ENCODE measurements at places on chromosomes 3 and 15.

DNA sequence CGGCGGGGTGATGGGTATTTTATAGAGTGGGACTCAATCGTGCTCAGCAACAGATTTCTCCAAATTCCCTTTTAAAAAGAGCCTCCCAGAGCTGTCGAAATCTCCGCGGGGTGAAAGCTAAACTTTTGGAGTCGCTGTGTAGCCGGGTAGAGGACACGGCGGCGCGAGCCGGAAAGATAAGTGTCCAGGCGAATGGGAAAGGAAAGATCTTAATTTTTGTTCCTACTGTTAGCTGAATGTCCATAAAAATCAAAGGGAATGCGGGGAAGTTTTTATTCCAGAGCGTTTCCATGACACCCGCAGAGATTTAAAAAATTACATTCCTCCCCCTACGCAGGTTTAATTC lies 9.1 kb downstream of the EOMES start:
- DNase-seq = no peak

- DNase-seq = no peak
These were observed 47.2 kb upstream of the SLC41A3 start for GRCh38 chr3:126130981-126131745.

DNA sequence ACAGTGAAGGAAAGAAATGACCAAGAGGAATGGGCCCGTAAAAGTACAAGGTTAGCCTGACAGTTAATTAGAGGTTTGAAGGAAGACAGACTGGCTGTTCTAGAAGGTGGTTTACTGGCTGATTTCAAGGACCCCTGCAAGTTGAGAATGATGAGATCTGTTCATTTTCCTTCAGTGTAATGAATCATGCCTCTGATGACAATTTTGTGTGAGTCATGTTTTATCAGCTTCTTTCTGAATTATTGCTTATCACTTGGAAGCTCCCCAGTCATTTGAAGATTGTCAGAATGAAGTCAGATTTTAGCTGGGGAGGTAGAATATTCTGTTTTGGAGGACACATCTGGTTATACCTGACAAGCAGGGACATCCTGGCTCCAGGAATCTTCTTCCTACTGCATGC lies 50.6 kb downstream of the DRD3 start:
- no peak for DNase-seq

GRCh38 chr15:101391431-101391830 lies 96.4 kb upstream of the SNRPA1 start:
- no peak for DNase-seq

- peak; percentile 45 for DNase-seq
These were observed 618.6 kb downstream of the NLGN1 start for GRCh38 chr3:174016186-174016585.

DNA sequence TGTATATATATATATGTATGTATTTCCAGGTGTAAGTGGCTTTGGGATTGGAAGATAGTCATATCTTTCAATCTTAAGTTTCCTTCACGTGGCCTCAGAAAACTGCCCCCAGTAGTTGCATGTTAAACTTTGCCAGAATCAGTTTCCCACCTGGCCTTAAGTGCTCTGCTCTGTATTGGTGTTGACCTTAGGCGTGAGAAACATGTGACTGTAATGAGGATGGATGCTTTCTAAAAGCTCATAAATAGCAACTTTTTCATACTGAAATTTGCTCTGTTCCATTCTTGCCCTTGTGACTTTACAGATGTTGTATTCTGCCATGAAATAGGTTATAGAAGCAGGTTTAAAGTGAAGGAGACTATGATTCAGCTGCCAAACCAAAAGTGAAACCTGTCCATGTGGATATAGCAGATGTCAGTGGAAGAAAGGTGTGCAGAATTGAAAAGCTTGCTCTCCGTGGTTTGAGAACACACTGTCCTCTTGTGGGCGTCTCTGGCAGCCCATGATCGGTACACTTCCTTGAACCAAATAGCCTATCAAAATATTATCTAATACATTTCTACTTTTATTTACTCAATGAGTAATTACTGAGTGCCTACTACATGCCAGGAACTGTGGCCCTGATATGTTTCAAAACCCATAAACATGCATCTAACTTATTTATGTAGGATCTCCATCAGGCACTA lies 15.8 kb downstream of the SCG5 start:
- no peak for DNase-seq

DNA sequence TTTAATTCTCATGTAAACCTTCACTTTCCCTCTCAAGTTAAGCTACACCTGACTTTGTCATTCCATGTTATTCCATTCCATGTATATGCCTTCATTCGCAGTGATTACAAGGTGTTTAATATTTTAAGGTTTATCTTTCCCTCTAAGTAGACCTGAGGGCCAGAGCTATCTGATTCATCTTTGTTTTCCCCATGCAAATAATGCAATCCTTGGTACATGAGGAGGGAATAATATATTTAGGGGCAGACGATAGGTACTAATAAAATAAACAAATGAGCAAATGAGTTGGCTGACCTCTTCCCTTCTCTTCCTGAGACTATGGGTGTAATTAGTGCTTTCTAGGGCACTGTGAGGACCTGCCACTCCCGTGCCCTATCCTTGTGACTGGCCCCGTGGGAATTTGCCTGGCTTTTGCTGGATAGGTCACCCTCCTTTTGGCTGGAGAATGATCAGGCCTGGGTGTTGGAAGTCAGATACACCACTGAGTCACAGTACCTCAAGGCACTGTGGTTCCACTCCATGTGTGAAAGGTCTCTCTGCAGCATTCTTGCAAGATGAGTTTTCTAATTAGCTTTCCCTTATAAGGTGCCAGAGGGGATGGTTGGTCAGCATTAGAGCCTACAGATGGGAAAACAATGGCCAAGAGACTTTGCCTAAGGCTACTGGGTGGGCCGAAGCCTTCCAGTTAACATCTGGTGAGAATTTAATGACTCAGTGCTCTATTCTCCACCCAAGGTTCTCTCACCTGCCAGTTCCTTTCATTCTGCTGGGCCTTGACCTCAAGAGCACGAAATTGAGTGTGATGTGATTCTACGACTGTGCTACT lies 183.2 kb downstream of the P3H2 start:
- DNase-seq = peak; percentile 85

DNA sequence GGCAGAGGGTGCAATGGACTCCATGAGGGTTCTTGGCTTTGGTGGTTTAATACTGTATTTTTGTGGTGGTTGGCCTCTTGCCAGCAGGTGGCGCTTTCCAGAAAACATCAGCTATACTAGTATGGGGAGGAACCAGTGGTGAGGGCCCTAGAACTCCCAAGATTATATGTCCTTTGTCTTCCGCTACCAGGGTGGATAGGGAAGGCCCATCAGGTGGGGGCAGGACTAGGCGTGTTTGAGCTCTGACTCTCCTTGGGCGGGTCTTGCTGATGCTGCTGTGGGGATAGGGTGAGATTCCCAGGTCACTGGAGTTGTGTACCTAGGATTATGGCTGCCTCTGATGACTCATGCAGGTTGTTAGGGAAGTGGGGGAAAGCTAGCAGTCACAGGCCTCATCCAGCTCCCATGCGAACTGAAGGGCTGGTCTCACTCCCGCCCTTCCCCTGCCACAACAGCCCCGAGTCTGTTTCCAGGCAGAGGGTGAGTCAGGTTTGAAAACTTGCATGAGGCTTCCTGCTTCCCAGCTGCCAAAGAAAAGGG lies 357.7 kb downstream of the OTOL1 start:
- peak; percentile 56 for DNase-seq

DNA sequence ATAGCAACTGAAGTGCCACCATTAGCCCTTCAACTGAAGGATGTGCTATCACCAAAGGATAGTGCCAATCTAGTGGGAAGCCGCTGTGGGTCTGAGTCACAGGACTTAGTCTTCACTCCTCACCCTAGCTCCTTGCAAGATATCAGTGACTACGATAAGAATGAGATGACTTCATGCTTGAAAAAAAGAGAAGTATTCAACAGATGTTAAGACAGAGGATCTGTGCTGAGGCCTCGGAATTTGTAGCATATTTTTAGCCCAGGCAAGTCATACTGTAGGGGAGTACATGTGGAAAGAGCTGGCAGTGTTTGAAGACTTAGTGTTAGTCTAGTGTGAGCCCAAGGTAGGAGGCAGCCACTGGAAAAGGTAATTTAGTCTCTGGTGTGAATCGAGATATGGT lies 270.7 kb upstream of the LRTM1 start:
- DNase-seq = peak; percentile 92

GRCh38 chr3:171320750-171321558 lies 139.3 kb downstream of the TNIK start:
- DNase-seq = no peak

- DNase-seq = no peak
These were observed 162.7 kb downstream of the ALCAM start for GRCh38 chr3:105529456-105529855.

DNA sequence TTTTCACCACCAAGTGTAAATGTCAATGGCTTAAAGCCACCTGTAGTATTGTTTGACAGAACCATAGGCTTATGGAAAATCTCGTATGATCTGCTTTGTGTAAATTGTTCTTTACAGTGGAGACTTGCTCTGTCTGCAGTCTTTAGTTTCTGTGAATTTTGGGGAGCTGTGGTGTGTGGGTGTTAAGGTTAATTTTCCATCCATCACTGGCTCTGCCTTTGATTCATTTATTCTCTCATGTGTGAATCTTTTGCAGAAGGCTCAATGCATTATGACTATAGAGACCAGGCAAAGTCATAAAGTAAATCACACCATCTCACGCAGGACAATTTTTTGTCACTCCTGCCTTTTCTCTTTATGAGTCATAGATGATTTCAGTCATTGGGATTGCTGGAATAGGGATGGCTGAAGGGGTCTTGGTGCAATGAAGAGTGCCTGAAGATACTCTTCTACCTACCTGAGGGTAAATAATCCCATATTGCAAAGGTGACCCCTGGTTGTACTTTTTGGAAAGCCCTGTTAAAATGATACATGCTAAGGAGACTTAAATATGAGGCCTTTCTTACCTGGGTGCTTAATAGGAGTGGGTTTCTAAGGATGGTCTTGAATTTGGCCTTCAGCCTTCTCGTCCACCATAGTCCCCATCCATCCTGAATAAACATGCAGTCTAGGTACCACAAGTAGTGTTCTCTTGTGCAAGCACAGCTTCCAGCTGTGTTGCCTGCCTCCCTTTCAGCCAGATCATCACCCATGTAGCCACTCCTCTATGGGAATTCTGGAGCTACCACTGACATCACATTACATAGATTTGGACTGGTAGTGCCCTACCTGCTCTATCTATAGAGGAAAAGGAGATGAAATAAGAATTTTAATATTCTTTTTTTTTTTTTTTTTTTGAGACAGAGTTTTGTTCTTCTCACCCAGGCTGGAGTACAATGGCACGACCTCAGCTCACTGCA lies 14.3 kb downstream of the TGFBR2 start:
- no peak for DNase-seq

GRCh38 chr3:197298945-197299854 lies 788 bp upstream of the DLG1 start:
- no peak for DNase-seq

DNA sequence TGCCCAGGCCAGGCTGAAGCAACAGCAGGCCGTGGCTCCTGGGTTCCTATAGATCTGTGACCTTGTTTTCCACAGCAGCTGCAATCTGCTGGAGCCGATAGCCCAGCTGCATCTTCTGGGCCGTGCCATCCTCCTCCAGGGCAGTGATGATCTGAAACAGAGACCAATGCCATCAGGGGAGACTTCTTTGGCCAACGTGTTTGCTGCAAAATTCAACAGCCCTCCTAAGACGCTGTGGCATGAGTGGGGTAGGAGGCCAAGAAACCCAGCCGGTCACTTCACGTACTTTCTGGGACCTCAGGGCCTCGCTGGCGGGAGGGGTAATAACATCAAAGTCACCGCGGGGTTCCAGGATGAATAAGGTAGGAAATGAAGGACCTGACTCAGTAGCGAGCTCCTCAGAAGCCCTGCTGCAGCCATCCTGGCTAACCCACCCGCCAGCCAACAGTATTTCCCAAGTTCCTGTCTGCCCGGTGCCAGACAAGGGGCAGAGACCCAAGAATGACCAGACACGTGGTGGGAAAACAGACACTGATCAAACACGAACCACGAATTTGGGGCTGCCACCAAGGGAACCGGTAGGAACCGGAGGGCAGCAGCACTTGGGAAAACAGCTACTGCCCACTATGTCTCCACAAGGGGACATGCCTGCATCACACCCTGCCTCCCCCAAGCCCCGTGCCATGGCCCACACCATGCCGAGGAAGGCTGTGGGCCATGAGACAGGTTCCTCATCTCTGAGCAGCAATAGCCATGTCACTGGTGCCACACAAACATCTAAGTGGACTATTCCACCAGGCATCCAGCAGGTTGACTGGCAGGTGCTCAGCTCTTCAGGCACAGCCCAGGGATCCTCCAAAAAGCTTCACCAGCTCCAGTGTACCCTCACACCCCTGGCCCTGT lies 25.2 kb downstream of the PLXNB1 start:
- no peak for DNase-seq

DNA sequence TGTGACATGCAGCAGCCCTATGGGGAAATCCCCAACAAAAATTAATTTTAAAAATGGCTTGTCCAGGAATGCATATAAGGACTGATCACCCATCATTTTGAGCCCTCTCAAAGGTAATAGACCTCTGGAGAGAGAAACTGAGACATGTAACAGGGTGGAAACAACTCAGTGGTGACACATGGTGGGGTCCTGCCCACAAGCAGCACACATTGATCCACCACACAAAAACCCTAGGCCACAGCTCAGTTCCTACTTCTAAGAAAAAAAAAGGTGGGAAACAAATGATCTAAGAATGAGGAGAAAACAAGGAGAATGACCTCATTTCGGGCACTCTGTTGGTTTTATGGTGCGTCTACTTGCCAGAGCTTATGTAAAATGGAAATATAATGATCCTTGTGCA lies 1.9 kb upstream of the SLC41A3 start:
- DNase-seq = no peak

DNA sequence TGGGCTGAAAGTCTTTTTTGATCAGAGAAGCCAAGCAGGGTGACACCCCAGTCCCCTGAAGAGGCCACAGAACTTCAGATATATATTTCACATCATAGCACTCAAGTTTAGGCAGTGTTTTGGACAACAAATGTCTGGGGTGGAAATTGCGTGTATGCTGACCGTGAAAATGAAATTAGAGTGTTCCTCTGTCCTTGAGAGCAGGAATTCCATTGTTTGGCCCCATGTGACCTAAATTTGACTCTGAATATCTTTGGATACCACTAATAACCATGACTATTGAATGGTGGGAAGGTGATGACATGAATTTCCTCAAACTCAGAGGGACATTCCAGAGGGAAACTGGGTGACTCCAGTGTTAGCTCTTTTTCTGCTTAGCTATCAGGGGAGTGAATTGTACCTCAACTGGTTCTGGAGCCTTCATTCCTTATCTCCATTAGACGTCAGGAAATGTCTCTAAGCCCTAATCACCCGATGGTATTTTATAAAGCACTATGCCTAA lies 263.5 kb upstream of the RASGRP1 start:
- peak; percentile 41 for DNase-seq

- no peak for DNase-seq
These were observed 435.5 kb upstream of the TPM1 start for GRCh38 chr15:62607114-62607462.

DNA sequence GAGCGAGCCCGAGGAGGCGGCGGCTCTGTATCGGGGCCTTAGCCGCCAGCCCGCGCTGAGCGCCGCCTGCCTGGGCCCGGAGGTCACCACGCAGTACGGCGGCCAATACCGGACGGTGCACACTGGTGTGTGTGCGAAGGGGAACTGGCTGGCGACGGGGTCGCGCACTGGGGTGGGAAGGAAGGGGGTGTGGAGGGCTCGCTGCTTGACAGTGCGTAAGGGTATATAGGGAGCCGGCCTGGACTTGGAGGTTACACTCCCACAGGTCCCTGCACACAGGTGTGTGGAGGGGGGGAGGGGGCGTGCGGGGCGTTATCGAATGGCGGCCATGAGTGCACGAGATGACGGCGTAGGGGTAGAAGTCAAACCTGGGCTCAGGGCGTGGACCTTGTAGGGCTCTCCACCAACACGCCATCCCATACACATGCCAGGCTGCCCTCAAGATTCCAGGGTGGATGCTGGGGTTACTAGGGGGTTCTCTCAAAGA lies 389 bp downstream of the APEH start:
- no peak for DNase-seq

Data from fibroblast of skin of left quadriceps (primary cell).